ENCODE measurements at places on chromosomes 6 and 20.

- DNase-seq = no peak
Observed at GRCh38 chr6:45532721-45533210, 155.0 kb upstream of the SUPT3H start.

- DNase-seq = no peak
Observed at GRCh38 chr6:41367700-41368099, 32.3 kb downstream of the NCR2 start.

GRCh38 chr6:134823710-134824034 is 126.2 kb downstream of the ALDH8A1 start:
- DNase-seq = no peak

DNA sequence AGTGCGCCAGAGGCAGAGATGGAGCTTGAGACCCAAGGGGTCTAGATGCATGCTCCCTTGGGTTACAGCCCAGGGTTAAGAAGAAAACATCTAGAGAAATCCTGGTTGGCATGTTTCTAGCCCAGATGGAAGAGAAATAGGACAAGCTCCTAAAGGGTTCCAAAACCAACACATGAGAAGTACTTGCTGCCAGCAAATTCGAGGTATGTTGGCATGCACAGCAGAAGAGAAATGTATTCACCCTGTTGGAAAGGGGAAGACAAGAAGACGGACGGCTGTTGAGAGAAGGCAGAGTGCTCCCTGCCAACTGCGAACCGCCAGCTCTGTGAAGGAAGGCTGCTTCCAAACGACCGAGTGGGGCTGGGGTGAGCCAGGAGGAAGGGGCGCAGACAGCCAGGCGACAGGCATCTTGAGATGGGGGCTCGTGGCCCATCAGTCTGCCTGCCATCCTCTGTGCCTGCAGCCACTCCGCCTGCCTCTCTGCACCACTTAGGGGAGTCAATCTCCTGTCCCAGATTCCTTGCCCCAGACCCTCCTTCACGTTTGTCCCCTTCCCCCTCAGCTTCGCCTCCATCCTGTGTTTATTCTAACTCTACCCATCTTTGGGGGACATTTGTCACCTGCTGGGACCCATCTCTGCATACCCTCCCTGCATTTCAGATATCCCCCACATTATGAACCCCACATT is 249.2 kb downstream of the CDC5L start:
- no peak for DNase-seq

- peak; percentile 54 for DNase-seq
Observed at GRCh38 chr6:117829594-117830319, 77.3 kb upstream of the SLC35F1 start.

DNA sequence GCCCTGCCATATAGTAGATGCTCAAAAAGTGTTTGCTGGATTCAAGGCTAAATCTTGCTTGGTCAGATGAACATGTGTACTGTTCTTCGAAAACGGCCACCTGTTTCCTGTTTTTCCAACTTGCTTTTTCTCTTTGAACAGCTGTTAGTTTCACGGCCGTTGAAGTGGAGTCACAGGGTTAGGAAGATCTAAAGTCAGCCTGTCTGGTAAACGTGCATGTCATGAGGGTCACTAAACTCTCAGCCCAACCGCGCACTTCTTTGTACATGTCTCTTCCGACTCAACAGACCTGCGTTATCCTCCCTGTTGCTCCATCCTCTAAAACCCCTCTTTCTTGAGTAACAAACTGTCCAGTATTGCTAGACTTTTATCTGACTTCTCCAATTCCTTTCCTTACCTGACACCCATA is 93.2 kb upstream of the MAN1A1 start:
- no peak for DNase-seq

- no peak for DNase-seq
Observed at GRCh38 chr20:62368976-62369814, 2.1 kb upstream of the LAMA5 start.

DNA sequence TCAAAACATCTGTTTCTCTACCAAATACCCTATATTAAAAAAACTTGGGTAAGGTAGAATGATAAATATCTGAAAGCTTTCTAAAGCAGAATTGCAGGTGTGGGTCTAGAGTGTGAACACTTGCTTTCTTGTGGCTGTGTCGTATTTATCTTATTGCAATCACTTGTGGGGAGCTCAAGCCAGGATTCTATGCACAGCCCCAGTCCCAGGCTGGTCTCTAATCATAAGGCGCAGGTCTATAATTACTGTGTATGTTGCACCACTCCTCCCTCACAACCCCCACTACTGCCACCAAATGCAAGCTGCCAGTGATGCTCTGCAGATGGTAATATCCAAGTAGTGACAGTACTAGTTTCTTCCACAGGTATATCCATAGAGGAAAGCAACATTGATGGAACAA is 2.2 kb upstream of the E2F3 start:
- DNase-seq = no peak

GRCh38 chr6:126026001-126026400 is 39.7 kb downstream of the TRMT11 start:
- no peak for DNase-seq

GRCh38 chr6:111534231-111534751 is 51.3 kb upstream of the REV3L start:
- no peak for DNase-seq

DNA sequence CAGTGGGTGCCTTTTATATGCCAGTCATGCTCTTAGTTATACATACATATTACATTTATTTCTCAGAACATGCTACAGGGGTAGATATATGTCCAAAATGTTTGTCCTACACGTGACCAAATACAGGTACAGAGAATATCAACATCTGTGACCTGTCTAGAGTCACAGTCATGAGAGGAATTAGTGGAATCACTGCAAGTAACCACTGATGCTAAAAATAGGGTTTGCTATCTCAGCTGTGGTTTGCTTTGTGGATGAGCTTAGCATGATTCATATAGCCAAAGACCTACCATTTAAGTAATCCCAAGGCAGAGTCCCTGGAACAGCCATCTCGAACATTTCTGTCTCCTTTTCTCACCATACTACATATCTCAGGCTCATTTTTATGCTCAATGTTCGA is 32.3 kb downstream of the GSTA3 start:
- no peak for DNase-seq

- peak; percentile 62 for DNase-seq
Observed at GRCh38 chr20:44909872-44910689, at the start of gene PABPC1L. PABPC1L (plus strand) TSS chr20:44910060; CDS start chr20:44910144, 84 bp downstream.

GRCh38 chr6:16355699-16356446 is 117.5 kb downstream of the GMPR start:
- DNase-seq = no peak
